HFFc6 (cell line): ENCODE measurements at places on chromosomes 6 and 20.

GRCh38 chr6:37182736-37183590 is 13.0 kb downstream of the PIM1 start:
- H3K27ac ChIP-seq, result no peak overlapping the region
- no peaks in the 10 kb centered on the region for H3K36me3 ChIP-seq
- H3K4me3 ChIP-seq, result no peak overlapping the region

- DNase-seq, result no peak
These were observed 32.1 kb downstream of the DAAM2 start for GRCh38 chr6:39824030-39824926.

DNA sequence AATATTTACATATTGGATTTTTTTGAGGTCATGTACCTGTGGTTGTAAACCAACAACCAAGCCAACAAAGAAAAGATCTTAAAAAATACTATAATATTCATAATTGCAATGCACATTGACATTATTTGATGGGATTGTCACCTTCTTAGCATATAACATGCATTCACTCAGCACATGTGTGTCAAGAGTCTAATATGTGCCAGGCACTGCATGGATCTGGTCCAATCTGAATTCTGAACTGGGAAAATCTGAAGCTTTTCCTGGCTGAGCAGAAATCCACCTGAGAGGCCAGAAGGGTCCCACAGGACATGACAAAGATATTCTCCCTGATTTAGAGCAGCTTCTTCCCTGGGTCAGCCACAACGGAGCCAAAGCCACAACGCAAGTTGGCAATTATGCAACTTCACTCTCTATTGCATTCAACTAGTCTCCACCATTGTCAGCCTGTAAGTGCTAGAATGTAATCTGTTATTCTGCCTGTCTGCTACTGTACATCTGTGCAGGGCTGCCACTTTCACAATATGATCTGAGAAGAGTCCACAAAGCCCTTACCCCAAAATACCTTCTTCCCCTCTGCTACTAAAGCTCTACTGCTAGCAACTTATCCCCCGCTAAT is 17.0 kb upstream of the DDO start:
- H3K27me3 ChIP-seq, result peaks cover 33% of the 10 kb centered on the region
- no peaks in the 10 kb centered on the region for H3K36me3 ChIP-seq
- DNase-seq, result no peak
- H3K27ac ChIP-seq, result no peak overlapping the region

- peaks cover 41% of the 10 kb centered on the region for H3K36me3 ChIP-seq
- peak overlapping the region; percentile 38 for H3K27ac ChIP-seq
- H3K27me3 ChIP-seq, result no peaks in the 10 kb centered on the region; the same call in 1 of the 2 replicates
- no peak overlapping the region for H3K4me3 ChIP-seq
- no peak for DNase-seq
These were observed 4.4 kb downstream of the SMIM13 start for GRCh38 chr6:11098004-11098403.

- peaks cover 2% of the 10 kb centered on the region for H3K27me3 ChIP-seq
- H3K4me1 ChIP-seq, result peaks cover 1% of the 10 kb centered on the region; the same call in 1 of the 2 replicates
- DNase-seq, result no peak
- H3K4me3 ChIP-seq, result no peak overlapping the region
- H3K36me3 ChIP-seq, result no peaks in the 10 kb centered on the region
These were observed 45.7 kb downstream of the TAF4 start for GRCh38 chr20:62019881-62020492.

GRCh38 chr6:84035484-84035883 is 1.9 kb downstream of the MRAP2 start:
- peaks cover 12% of the 10 kb centered on the region for H3K27me3 ChIP-seq
- H3K4me1 ChIP-seq, result no peaks in the 10 kb centered on the region
- H3K36me3 ChIP-seq, result peaks cover 5% of the 10 kb centered on the region; the same call in 1 of the 2 replicates
- H3K27ac ChIP-seq, result no peak overlapping the region
- H3K4me3 ChIP-seq, result no peak overlapping the region
